Dermis microvascular lymphatic vessel endothelial cell (primary cell): ENCODE measurements at places on chromosomes 6 and 20.

DNA sequence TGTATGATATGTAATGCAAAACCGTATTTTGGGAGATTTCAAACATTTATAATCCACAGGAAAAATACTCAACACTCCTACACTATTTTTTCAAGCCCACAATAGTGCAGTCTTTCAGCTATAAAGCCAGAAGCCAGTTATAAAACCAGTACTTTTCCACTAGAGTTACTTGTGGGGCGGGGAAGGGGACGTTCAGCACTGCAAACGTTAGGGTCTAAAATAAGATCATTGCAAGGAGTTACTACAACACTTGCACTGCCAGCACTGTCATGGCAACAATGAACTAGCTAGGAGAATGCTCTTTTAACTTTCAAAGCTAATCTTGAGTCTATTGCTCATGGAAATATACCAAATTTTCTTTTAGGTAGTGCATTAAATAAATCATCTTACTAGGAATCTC lies 14.7 kb downstream of the SESN1 start:
- DNase-seq: no peak

DNA sequence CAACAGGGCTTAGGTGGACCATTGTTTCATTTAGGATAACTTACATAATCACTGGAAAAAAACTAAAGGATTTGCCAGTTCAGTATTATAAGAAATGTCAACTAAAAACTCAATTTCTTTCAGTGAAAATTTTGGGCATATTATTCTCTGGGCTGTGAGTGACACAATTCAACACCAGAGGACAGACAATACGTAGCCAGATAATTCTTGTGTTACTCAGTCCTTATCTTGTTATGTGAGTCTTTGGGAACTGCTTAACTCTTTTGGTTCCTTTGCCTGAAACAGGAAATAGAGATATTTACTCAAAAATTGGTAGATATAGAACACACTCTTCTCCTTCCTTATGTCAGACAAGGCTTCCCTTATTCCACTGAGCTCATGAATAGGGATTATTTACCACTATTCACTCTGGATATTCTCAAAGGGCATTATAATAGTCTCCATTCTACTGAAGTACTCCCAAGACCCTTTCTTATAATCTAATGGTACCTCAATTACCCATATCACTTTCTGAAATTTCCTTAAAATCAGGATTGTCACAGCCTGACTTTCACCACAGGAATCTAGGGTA lies 4.9 kb upstream of the BEND6 start:
- DNase-seq: no peak

DNA sequence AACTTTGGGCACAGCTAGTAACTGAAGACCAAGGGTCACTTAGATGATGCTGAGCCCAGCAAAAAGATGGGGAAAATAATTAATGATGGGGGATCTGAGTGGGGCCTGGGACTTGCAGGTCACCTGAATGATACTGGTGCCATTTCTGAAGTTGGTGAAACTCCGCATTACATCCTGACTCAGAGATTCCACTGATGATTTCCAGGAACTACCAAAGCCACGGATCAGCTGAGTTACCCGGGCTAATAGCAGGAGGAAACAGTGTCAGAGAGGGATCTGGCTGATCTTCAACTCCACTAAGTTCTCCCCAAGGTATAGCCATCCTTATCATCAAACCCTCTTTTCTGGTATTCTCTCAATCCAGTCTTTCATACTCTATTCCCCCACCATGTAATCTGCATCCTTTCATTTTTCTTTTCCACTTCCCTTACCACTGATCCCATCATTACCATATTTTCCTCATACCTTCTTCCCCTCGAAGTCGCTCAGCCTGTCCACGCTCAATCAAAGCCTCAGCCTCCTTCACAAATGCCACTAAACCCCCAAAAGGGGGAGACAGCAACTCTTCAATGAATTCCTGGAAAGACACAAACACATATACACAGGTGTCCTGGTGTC lies 20.2 kb downstream of the VPS52 start:
- no peak for DNase-seq

DNA sequence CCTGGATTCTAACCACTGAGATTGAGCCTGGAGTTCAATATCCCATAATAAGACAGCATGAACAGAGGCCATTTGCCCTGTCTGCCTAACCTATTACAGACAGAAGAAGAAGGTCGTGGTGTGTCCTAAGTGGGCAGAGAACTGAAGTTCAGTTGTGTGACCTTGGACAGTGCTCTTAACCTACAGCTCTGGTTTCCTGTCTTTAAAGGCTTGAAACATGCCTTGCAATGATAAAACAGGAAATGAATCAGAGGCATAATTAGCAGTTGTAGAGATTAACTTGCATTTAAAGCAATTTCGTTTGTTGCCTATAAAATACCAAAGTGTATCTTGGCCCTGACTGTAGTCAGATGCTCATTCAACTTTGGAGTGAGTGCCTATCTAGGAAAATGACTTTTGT lies 507.2 kb upstream of the CHD6 start:
- no peak for DNase-seq

- no peak for DNase-seq
These were observed 201.3 kb upstream of the BTBD3 start for GRCh38 chr20:11716239-11716944.

- DNase-seq: no peak
These were observed 2.8 kb downstream of the CST2 start for GRCh38 chr20:23823621-23824324.

GRCh38 chr6:111642463-111643158 lies 36.9 kb upstream of the TRAF3IP2 start:
- no peak for DNase-seq

- DNase-seq: no peak
These were observed 273.0 kb downstream of the TFAP2A start for GRCh38 chr6:10141746-10142443.

DNA sequence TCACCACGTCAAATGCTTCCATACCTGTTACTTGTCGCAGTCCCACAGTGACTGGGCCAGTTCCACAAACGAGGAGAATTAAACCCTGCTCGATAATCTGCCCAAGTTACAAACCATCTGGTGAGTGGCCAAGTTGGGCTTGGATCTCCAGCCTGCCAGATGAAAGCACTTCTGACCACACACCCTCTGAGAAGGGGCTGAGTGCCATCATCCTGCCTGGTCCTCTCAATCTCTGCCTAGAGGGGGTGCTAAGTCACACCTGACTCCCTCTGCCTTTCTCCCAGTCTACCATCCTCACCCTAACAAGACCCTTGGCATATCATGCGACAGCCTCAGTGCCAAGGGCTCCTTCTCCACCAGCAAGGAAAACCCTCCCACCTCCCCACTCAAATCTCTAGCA lies 15.8 kb downstream of the RRP36 start:
- DNase-seq: no peak

DNA sequence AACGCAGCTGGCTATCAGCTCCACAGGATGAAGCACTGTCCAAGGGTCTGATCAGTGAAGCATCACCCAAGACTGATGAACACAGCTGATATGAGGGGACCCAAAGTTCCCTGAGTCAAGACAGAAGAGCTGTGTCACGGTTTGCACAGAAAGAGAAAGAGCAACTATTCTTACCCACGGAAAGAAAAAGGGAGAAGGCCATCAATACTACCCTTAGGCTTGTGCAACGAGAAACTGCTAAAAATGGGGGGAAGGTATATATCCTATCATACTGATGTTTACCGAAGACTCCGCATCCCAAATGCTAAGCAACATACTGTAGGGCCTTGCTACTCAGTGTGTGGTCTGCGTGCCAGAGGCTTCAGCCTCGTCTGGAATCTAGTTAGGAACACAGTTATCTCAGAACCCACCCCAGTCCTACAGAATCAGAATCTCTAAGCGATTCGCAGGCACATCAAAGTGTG lies 665 bp downstream of the FASTKD5 start:
- peak; percentile 15 for DNase-seq

GRCh38 chr6:137316626-137317025 lies 97.4 kb upstream of the IFNGR1 start:
- DNase-seq: no peak

DNA sequence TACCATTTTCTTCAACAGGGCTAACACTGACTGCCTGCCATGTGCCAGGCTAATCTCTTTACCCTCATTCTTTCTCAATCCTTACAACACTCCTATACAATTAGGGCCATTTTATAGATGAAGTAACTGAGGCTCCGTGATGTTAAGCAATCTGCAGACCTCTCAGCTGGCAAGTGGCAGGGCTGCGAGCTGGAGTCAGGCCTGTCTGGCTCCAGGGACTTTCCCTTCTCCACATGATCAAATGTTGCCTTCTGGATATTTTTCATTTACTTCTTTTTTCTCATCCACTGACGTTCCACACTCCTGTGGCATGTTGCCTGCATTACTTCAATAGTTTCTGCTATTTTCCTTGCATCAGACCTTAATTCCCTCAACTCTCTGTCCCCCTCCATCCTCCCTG lies 55.2 kb upstream of the TAGAP start:
- no peak for DNase-seq

DNA sequence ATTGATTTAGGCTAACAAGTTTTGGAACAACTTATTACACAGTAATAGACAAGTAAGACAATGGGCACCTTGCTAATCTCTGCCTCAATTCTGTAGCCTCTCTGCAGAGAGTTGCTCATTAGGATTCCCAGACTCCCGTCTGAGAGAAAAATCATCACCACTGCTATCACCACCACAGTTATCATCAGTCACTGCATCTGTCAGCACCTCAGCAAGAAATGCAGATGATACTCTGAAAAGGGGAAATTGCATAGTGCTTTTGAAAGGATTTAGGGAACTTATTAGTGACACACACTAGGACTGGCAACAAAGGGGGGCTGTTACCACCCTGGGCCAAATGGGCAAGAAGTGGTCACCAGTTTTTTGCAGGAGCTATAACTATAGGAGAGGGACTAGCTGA lies 39.9 kb downstream of the FOXA2 start:
- no peak for DNase-seq

- DNase-seq: peak; percentile 5
These were observed 191.7 kb upstream of the BTBD3 start for GRCh38 chr20:11726026-11726425.

- DNase-seq: peak; percentile 69
These were observed 60.0 kb downstream of the PTPN1 start for GRCh38 chr20:50569864-50570836.

DNA sequence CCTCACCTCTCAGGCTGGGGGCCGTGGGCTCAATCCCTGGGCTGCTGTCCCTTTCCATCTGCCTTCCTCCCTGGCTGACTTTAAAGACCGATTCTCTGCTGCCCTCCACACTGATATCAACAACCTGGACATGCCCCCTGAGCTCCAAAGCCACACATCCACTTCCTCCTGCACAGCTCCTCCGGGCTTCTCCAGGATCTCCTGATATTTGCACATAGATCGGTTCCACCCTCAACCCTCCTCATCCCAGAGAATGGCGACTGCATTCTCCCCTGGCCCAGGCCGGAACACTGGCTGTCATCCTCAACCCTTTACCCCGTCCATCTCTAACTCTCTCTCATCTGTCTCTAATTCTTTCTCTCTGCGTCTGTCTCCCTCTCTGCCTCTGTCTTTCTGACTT lies 21.0 kb upstream of the NOL4L start:
- no peak for DNase-seq

DNA sequence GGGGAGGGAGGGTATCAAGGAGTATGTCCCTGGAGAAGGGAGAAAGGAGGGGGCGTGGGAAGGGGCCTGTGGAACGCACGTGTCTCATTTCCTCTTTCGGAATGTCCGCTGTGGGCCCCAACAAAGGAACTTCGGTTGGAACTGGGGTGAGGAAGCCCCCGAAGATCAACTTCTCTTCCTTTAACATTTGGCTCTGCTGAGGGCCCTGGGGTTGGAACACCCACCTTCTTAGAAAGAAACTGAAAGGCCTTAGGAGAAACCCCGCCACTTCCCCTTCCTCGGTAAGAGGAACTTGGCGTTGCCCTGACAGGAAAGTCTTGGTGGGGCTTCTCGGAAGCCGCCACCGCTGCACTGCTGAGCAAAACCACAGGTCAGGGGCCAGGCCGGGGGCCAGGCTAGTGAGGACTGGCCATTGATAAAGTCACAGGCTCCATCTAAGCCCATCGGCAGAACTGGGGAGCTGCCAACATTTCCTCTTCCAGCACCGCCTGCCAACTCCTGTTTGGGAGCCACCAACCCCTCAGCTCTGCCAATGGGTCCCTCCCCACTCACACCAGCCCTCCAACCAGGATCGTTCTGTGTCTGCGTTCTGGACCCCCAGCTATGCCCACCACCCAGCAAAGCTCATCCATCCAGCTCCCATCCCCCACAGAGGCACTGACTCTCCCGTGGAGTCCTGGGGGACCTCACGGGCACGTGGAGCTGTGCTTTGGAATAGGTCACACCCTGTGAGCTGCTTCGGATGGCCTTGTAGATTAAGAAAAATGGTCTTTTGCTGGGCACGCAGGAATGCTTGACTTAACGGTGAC lies 44.8 kb downstream of the FGD2 start:
- no peak for DNase-seq

- DNase-seq: no peak
These were observed 56.7 kb upstream of the CEP85L start for GRCh38 chr6:118708055-118708454.

- no peak for DNase-seq
These were observed 56.8 kb upstream of the PHIP start for GRCh38 chr6:79134699-79135474.

DNA sequence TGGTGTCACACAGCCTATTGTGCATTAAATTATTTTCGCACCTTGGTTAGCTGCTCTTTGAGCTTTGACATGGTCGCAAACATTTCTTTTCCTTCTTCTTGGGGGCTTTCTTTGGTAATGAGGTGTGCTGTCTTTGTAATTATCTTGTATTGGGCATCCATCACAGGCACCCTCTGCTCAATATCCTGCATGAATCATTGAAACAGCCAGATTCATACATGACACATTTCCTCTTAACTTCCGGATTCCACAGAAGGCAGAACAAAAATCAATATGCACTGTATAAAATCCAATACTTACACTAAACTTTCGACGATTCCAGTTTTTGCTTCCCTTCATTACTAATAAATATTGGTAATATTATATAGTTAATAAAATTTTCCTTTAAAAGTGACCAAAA lies 175.6 kb downstream of the SYNE1 start:
- peak; percentile 76 for DNase-seq

- DNase-seq: no peak
These were observed 88.6 kb upstream of the DUSP22 start for GRCh38 chr6:203661-204060.

- DNase-seq: no peak
These were observed 4.7 kb upstream of the ZDHHC14 start for GRCh38 chr6:157376241-157376640.

GRCh38 chr20:32332614-32333013 lies 25.5 kb upstream of the ASXL1 start:
- no peak for DNase-seq

DNA sequence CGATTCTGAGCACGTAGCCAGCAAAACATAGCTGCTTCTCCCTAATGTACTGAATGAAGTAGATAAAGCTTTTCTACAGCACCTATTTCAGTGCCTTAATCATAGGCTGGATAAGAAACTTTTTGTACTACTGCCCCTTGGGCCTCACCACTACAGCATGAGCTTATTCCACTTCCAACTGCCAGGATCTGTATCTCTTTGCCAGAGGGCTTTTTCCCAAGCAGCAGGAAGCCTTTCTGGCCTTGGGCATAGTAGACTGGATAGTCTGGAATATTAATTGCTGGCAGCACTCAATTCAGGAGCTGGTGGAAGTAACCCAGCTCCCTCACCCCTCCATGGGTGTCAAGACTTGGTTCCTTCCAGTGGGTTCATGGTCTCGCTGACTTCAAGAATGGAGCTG lies 43.6 kb downstream of the ANKEF1 start:
- DNase-seq: no peak
